ENCODE measurements at places on chromosomes 11 and 22.
A peak's percentile ranks its signal among the peaks of the same experiment; 100 is the strongest.

DNA sequence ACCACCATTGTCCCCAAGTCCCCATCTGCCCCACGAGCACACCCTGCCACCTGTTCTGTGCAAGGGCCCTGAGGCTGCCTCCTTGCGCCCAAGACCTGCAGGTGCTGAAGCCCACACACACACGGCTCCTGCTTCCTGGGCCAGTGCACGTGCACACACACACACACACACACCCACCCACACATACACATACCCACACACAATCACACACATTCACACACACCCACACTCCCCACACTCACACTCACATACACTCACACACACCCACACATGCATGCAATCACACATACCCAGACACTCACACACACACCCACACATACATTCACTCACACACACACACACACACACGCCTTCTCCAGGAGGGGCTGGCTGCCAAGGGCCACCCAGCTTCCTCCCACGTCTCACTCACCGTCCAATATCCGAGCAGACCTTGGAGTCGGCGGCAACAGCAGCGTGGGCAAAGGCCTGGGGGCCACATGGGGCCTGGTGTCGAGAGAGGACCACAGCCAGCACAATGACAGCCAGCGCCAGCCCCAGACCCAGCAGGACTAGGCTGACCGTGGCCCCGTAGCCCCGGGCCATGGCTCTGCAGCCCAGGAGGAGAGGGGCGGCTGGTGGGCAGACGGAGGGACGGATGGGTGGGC, 616 bp downstream of the GGT5 start:
- no peak for DNase-seq

- DNase-seq, result peak; percentile 32
These were observed 650 bp upstream of the NUP50 start for GRCh38 chr22:45163099-45163450.

DNA sequence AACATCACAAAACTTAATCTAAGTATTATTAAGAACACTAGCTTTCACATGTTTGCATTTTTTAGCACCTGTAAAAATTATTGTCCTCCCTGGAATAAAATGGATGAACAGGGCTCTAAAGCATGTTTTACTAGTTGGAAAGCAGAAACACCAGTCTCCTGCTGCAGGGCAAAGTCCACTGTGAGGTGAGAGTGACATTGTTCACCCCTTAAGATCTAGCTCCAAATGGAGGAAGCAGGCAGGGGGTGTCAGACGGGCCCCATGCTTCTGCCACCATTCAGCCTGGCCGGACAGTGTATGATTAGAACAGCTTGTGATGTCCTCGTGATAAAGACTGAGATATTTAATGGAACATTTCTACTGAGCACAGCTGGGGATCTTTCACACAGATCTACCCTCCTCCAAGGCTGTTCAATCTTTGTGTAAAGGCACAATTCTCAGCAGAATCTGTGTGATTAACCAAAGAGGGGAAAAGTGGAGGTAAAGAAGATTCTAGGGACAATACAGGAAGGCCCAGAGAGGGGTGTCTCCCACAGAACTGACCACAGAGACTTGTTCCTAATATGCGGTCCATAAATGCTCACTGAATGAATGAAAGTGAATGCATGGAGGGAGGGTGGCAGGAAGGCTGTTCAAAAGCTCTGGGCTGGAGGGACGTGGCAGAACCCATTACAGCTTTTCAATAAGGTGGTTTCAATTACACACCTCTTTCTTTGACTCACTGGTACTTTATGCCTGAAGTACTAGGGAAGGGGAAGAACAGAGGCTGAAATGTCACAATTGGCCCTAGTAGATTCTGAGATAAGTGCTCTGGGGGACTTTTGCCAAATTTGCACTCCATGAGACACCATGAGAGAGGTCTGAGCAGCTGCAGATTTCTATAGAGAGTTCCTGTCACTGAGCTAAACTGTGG, 239.1 kb upstream of the ARHGAP20 start:
- DNase-seq, result no peak

DNA sequence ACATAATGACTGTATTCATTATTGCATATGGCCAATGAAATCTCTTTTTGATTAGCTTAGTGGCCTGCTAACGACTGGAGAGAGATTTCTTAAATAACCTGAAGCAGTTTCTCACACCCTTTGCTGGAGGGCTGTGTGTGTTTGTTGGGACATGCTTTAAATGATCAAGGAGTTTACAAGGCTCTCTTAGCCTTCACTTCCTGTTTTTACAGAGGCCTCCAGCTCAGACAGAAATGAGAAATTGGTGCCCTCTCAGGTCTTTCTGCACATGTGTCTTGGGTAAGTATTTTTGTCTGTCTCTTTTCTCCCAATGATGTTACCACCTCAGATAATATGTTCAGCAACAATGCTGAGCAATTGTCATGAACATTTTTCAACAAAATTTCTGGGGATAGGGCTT, 884.4 kb upstream of the CNTN5 start:
- DNase-seq, result no peak

DNA sequence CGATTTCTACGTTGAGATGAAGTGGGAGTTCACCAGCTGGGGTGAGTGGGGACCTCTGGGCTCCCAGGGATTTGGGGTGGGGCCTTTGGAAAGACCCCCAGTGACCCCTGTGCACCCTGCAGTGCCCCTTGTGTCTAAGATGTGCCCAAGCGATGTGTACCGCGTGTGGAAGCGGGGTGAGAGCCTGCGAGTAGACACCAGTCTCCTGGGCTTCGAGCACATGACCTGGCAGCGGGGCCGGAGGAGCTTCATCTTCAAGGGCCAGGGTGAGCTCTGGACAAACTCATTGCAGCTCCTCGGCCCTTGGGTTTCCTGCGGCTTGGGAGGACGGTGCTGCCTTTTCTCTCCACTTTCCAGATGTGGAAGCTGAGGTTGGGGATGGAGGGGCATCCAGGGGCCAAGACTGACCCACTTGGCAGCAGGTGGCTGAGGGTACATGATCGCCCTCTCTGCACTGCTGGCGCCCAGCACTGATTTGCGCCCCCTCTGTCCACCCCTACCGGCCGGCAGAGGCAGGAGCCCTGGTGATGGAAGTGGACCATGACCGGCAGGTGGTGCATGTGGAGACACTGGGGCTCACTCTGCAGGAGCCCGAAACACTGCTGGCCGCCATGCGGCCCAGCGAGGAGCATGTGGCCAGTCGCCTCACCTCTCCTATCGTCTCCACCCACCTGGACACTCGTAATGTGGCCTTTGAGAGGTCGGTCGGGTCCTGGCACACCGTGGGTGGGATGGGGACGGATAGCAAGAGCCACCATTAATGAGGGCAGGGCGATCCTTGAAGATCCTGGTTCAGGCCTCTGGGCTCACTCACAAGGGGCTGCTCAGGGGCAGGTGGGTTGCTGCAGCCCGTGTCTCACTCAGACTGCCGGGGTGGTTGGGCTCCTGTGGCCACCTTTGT, 2.6 kb downstream of the ANKRD13D start:
- no peak for DNase-seq

GRCh38 chr22:26555478-26555877, 34.5 kb downstream of the TPST2 start:
- no peak for DNase-seq

DNA sequence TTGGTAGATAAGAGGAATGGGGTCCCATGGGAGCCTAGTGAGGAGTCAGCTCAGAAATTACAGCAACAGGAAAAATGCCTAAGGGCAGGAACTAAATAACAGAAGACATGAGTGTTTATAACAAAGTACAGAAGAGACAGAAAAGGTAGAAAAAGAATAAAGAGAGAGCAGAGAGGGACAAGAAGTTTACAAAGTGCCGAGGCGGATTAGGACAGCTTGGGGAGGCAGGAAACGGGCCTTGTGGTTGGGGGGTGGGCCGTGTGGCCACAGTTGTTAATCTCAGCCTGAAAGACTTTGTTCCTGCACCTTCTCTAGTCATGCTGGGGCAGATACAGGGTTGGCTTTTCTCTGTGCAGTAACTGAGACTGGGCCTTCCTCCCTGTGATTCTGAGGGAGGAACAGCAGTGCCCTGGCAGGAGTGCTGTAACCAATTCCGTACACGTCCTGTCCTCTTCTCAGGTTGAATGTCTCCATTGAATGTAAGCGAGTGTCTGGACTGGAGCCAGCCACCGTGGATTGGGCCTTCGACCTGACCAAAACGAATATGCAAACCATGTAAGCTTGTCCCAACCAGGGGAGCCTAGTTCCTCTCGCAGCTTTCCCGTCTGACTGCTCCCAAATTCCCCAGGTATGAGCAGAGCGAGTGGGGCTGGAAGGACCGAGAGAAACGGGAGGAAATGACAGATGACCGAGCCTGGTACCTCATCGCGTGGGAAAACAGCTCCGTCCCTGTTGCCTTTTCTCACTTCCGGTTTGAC, 13.2 kb downstream of the NAA40 start:
- DNase-seq, result no peak

DNA sequence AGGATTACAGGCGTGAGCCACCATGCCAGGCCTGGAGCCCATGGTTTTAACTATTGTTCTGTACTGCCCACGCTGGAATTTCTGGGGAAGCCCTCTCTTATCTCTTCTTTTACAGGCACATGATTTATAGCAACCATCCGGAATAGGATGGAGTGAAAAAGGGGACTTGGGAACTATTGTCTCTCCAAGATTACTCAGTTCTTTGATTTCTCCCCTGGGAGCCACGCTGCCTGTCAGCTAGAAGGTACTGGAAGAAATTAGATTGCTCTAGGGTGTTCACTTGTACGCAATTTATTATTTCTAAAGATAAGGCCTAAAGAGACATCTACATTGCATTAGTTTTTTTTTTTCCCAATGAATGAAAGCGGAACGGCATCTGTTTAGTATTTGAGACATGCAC, 65.6 kb upstream of the PTPRJ start:
- DNase-seq, result no peak

DNA sequence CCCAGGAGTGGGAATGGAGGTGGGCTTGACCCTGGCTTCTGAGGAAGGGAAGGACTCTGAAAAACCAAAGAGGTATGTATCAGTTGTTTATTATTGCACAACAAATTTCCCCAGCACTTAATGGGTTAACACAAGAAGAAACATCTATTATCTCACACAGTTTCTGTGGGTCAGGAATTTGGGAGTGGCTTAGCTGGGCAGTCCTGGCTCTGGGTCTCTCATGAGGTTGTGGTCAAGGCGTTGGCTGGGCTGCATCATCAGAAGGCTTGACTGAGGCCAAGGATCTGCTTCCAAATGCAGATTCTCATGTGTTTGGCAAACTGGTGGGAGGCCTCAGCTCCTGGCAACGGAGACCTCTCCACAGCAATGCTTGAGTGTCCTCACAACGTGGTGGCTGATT, 17.5 kb upstream of the SMIM38 start:
- no peak for DNase-seq

DNA sequence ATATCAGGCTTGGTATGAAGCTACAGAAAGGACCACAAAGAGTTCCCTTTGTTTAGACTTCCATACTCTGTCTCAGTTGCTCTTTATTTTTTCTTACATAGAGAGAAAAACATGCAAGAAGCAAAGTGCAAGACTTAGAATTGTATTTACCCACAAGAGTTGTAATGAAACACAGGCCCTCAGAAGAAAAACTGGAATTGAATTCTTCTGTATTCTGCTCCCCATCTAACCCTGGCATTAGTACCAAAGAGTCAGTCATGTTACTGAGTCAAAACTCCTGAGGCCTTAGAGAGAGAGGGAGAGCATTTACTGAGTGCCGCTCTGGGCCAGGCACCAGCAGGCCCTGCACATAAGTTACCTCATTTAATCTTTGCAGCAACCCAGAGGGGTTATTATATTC, 43.9 kb upstream of the DLAT start:
- DNase-seq, result no peak

DNA sequence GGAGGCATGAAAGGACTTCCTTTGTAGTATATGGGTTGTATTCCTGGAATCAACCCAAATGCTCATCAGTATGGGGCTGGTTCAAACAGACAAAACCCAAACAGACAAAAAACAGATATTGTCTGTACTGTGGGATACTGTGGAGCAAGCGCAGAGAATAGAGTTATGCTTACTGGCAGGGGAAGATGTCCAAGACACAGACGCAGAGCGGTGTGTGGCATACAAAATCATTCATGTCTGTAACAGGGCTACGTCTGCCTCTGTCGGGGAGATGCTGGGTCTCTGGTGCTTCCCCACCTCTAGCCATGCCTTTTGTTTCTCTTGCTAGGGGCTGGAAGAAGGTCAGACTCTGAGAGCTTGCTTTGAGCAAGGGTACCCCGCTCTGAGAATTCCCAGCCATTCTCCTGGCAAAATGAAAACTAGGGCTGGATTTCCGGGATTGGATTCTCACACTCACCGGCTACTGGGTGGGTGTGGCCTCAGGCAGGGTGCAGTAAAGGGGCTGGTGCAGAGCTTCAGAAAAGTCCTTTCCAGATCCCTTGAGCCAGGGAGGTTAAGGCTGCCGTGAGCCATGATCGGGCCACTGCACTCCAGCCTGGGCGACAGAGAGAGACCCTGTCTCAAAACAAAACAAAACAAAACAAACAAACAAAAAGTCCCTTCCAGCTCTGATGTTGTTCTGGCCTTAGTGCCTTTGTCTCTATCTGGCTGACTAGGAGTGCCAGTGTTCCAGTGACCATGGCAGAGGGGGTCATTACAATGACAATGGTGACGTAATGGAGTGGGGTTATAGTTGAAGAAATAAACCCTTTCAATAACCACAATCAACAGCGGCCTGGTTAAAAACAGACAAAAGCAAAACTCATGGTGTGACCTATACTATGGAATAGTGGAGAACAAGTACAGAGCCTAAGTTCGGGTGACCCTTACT, 2.9 kb upstream of the ABCC8 start:
- peak; percentile 51 for DNase-seq

GRCh38 chr11:17544181-17544622, at the start of gene USH1C:
Gene USH1C, minus strand, starts transcription at chr11:17544416. Its CDS starts 109 bp downstream, at chr11:17544307.
- peak; percentile 25 for DNase-seq

DNA sequence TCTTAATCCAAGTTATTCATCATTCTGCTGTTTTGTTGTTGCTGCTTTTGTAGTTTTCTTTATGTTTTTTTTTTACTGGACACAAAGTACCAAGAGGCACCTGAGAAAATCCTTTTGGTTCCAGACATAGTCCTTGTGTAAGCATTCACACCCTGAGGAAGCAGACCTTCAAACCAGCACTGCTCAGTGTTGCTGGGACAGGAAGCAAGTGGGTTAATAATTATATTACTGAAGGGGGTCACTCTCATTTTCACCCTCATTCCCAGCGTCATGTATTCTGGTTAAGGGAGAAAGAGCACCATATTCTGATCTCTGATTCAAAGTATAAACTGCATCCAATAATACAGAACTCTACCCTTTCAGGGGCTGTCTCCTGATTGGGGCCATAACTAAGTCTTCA, 5.9 kb upstream of the ALKBH3 start:
- DNase-seq, result no peak

GRCh38 chr11:88523386-88524071, 186.0 kb upstream of the CTSC start:
- no peak for DNase-seq

- no peak for DNase-seq
These were observed 81.4 kb downstream of the WNT7B start for GRCh38 chr22:45895436-45896152.
